AG08395 (cell line): ENCODE measurements at places on chromosomes 1 and 21.

GRCh38 chr1:157363660-157364140, 188.6 kb downstream of the FCRL5 start:
- DNase-seq = peak; percentile 66

GRCh38 chr1:203117611-203118575, 9.6 kb upstream of the ADORA1 start:
- DNase-seq = peak; percentile 89

- no peak for DNase-seq
These were observed 39.0 kb upstream of the RUNX3 start for GRCh38 chr1:24968941-24969585.

DNA sequence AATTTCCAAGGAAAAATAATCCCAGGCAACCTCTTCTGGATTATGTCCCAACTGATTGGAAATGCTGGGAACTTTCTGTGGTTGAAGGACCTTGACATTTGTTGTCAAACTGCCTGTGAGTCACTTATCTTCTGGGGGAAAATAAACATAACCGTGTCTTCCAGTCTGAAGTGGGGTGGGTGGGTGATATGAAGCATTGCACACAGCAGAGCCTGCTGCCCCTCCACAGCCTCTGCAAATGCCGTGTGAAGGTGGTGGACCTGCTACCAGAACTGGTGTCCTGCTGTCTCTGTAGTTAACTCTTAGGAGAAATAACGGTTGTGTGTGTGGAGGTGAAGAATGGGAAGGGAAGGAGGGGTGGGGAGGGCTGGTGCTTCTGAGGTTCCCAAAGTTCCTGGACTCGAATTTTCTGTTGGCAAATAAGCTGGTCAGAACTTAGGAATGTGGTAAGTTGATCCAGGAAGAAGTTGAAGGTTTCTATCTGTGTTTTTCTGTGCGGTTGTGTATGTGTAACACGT, 23.2 kb downstream of the GALNT2 start:
- peak; percentile 51 for DNase-seq

DNA sequence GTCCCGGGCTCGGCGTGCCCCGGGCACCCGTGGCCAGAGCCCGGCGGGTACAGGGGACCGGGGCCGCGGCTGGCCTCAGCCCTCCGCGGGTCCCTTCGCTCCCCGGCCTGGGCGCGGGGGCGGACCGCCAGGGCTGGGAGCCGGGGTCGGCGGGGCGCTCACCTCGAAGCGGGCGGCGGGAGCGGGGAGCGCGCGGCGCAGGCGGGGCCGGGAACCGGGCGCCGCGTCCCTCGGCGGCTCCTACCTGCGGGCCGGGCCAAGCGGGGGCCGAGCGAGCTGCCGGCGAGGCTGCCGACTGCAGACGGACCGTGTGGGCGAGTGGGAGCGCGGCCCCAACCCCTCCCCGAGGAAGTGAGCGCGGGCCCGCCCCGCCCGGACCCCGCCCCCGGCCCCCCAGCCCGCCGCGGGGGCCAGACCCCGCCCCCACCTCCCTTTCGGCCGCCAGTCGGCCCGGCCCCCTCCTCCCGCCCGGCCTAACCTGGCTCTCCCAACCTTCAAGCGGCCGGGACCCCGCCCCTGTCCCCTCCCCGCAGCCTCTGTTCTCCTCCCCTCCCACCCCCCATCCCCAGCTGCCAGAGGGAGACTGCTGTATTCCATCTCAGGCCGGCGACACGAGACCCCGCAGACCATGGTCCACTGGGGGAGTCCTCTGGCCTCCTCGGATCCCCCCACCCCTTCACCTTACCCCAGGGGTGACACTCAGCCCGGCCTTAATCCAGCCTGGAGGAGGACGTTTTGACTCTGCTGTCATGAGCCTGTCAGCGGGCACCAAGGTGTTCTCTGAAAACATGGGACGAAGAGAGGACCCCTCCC, at the start of gene FHL3:
Gene FHL3, minus strand, starts transcription at position 320 of the 813 bp plus-strand sequence. CDS start 6,102 bp downstream, outside the sequence.
- DNase-seq = peak; percentile 49

DNA sequence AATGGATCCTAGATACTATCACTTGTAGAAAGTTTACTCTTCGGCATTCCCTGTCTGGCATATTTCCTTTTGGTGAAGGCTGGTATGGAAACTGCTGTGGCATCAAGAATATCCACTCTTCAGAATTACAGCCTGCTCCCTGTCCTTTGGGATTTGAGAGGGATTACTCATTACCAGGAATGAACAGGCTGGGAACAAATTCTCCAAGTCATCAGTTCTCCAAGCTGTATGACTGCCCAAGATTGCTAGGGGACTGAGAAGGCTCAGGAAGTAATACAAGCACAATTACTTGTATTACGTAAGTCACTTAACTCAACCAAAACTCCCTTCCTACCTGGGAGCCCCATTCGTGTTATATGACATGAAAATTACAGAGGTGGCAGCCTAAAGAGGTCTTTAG, 49.6 kb downstream of the CD58 start:
- peak; percentile 77 for DNase-seq

GRCh38 chr1:86507935-86508582, 38.8 kb upstream of the CLCA4 start:
- DNase-seq = peak; percentile 29

- no peak for DNase-seq
These were observed 2.6 kb downstream of the HYI start for GRCh38 chr1:43451157-43451591.

- DNase-seq = no peak
These were observed 52.5 kb upstream of the KCNA3 start for GRCh38 chr1:110727246-110727645.

DNA sequence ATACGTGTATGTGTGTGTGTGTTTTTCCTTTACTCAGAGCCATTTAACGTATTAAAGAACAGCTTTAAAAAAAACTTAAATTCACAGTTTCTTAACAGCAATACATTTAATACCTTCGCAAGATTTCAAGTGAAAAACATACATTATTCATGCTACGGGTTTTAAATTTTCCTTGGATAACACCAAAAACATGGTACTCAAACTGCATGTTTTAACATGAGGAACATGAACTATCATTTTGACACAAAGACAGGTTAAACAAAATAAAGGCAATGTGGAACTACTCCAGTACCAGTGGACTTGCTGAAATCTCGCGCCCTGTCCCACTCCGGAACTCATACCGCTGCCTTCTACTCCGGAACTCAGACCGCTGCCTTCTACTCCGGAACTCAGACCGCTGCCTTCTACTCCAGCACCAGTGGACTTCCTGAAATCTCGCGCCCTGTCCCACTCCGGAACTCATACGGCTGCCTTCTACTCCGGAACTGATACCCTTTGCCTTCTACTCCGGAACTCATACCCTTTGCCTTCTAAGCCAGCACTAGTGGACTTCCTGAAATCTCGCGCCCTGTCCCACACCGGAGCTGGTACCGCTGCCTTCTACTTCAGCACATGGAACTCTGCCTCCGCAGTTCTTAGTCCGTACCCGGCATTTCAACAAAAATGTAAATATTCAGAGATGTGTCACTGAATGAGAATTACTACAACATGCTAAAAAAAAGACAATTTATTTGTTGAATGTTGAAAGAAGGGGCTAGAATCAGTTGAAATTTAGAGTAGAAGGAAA, 148.6 kb downstream of the NCAM2 start:
- no peak for DNase-seq

- no peak for DNase-seq
These were observed 23.6 kb downstream of the DISP3 start for GRCh38 chr1:11502516-11502915.

- DNase-seq = no peak
These were observed 11.9 kb downstream of the PKNOX1 start for GRCh38 chr21:42986125-42986783.

- no peak for DNase-seq
These were observed 133.1 kb upstream of the PTBP2 start for GRCh38 chr1:96588416-96588995.

- no peak for DNase-seq
These were observed 743.1 kb upstream of the ADGRL4 start for GRCh38 chr1:79749607-79750006.

GRCh38 chr1:15685820-15686219, 1.7 kb downstream of the PLEKHM2 start:
- no peak for DNase-seq

DNA sequence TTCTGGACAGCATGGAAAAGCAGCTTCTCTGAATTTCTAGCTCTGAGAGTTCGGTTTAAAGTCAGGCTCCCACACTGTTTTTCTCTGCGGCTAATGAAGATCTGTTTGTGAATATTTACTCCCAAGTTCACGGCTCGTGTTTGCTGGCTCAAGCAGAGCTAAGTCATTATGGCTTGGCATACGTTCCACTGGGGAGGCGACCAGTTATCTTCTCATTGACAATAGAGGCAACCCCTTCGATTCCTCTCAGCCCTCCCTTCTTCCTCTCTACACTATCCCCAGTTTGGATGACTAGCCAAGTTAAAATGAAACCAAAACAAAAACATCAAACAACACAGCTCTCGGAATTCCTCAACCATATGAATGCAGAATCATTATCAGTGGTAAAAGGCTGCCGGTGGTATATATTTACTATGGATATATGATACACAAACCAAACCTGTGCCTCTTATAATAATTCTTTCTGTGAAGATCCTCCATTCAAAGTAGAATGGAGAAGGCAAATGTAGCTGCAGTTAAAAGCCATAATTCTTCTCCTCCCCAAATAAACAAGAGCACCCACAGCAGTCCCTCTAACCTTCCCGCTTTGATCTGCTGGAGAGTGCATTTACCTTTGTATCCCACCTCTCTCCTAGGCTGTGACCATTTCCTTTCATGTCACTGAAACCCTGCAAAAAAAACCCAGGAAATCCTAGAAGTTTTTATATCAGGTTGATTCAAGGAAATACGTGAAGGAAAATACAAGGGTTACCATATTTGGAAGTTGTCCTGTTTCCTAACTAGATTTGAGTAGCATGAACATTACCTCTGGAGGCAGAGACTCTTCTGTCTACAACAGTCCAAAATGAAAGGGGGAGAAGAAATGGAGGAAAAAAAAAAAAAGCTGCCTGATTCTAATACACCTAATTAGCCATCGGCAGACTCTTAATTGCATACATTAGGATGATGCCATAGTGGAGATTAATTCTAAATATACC, 108.3 kb upstream of the USH2A start:
- peak; percentile 21 for DNase-seq

DNA sequence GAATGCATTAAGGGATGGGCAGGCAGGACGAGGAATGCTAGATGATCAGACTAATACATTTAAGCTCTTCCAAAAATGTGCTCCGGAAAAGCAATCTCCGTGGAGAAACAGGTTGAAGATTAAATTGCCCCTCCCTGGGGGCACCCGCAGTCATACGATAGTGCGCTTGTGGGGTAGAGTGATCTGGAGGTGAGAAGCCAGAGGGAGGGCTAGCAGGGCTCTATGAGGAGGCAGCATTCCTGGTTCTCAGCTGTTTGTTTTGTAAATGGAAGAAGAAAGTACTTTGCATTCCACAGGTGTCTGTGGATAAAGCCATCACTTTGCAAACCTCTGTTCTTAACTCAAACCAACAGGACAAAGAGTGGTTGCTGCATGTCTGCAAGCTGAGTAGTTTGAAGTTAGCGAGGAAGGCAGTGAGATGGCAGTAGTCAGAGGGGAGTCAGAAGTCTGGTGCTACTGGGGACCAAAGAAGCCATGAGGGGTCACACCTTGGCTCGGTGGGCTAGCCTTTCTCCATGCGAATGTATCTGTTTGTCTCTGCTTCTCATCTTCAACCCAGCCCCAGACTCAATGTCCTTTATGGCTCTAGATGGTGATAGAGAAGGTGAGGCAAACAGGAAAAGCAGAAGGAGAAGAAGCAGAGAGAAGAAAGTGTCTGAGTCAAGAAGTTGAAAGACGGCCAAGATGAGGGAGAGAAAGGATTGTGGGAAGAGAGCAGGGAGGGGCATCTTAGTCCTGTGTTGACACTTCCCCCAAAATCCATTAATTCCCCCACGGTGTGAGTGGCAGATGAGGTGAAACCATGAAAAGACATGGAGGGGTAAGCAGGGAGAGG, 65.2 kb upstream of the GJA8 start:
- DNase-seq = no peak

- peak; percentile 32 for DNase-seq
These were observed 65.1 kb upstream of the TMEM51 start for GRCh38 chr1:15088281-15088971.

- no peak for DNase-seq
These were observed 17.4 kb downstream of the TFAP2E start for GRCh38 chr1:35590476-35591040.

DNA sequence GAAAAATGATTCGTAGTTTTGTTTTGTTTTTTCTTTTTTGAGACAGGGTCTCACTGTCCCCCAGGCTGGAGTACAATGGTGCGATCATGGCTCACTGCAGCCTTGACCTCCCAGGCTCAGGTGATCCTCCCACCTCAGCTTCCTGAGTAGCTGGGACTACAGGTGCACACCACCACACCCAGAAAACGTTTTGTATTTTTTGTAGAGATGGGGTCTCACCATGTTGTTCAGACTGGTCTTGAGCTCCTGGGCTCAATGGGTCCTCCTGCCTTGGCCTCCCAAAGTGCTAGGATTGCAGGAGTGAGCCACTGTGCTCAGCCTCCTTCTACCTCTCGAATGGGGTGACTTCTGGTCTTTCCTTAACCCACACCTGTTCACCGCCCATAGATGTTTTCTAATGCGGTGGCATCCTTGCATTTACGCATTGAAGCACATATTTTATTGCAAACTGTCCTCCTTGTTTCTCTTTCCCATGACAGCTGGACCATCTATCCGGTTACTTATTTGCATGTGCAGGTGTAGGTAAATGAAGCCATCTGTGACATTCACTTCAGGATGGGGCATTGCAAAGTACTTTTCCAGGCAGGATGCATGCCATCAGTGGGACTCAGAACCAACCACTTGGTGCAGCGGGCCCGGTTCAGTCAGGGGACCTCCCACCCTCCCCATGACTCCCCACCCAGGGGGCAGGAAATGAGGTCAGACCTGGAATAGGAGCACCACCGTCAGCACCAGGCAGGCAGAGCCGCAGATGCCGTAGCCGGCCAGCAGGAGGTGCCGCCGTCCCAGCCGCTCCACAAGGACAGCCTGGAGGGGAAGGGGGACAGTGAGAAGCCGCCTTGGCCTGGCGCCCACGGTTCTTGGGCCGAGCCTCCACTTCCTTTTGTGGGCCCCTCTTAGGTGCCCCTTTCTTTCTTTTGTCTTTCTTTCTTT, 16.5 kb downstream of the SLC2A7 start:
- peak; percentile 53 for DNase-seq

- DNase-seq = peak; percentile 15
These were observed 366.1 kb upstream of the ST6GALNAC5 start for GRCh38 chr1:76501136-76501535.

DNA sequence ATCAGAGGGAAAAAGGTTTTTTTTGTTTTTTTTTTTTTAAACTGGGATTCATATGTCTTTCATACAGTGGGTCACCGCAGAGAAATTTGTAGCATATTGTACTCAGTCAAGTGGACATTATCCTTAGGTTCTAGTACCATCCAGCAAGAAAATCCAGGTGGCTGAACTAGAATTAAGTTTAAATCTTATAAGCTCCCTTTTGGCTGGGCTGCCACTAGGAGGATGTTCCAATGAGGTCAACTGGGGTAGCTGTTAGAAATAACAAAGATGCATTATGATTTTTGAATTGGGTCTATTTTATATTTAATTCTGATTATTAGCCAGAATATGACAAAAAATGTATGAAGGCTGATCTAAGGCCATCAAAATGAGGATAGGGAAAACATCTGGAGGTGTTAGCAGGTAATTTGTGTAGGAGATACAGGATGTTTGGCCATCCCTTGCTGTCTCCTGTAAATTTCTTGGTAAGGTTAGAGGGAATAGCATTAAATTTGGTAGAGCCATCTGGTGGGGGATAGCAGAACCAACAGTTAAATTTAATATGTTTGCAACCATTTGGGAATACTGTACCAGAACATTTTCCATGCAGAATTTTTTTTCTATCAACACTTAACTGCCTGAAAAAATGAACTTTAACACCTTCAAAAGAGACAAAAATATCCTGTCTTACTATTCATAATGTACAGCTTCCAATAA, 568.5 kb upstream of the B3GALT2 start:
- DNase-seq = no peak

GRCh38 chr1:233025567-233025966, 75.2 kb downstream of the NTPCR start:
- DNase-seq = no peak

- DNase-seq = no peak
These were observed 43.1 kb downstream of the PTGFRN start for GRCh38 chr1:116952738-116953275.
